Natural killer cell (primary cell): ENCODE measurements at places on chromosomes 2 and 18. TPM values are rescaled to one million over a fixed set of nuclear protein-coding genes. Genes with fewer than 3 reads are reported as not detected.

GRCh38 chr2:63003351-63003750 lies 47.3 kb upstream of the OTX1 start:
- DNase-seq = no peak
- no peaks in the 10 kb centered on the region for H3K36me3 ChIP-seq

GRCh38 chr2:238682536-238682935 lies 165.3 kb upstream of the TWIST2 start:
- no peaks in the 10 kb centered on the region for H3K27me3 ChIP-seq
- no peak overlapping the region for H3K27ac ChIP-seq
- no peak overlapping the region for H3K4me3 ChIP-seq
- H3K36me3 ChIP-seq = no peaks in the 10 kb centered on the region
- DNase-seq = no peak
- no peaks in the 10 kb centered on the region for H3K4me1 ChIP-seq

DNA sequence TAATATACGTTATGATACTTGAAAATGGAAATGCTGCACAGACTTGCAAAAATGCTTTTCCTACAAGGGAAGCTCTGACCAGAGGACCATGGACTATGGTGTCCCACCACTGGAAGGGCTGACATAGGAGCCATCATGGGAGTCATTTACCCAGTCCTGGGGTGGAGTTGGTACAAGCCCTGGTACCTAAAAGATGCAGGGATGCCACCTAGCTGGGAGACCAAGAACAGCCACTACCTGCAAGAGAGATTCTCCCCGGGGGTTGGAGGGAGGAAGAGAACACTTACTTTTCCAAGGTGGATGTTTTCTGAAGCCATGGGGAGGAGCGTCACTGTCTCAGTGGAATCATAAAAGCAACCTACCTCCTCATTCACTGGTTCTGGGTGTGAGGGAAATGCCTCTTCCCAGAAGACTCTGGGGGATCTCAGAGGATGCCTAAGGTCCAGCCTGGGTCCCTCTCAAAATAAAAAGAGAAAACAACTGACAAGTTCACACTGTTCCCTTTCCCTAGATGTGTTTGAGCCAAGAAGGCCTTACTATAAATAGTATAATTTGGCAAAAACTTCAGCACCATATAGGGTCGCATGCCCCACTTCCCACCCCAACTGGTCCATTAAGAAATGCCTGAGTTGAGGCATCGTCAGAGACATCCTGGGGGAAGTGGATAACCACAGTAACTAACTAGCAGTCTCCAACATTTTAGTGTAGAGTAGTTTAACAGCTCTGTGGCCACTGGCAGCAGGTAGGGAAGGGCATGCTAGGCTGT lies 39.9 kb downstream of the REEP1 start:
- H3K27me3 ChIP-seq = no peaks in the 10 kb centered on the region
- no peaks in the 10 kb centered on the region for H3K4me1 ChIP-seq
- no peak overlapping the region for H3K27ac ChIP-seq
- no peaks in the 10 kb centered on the region for H3K36me3 ChIP-seq
- DNase-seq = no peak

The NR4A2 gene
- 316 TPM for total RNA-seq

DNA sequence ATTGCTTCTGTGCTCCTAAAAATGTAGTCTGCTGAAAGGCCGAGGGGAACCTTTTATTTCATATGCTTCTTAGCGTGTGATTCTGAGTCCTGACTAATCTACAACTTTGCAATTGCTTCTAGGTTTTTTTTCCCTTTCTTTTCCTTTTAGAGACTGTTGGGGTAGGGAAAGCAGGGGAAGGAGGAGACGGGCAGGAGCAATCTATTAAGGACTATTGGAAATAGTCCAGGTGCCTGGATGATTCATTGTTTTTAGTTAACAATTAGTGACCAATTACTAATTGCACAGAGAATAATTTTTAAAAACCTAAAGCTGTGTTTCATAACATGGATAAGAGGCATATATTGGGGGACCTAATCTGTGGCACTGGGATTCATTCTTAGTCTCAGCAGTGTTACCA lies 49.4 kb upstream of the STON1 start:
- no peaks in the 10 kb centered on the region for H3K4me1 ChIP-seq
- H3K27me3 ChIP-seq = no peaks in the 10 kb centered on the region
- H3K4me3 ChIP-seq = no peak overlapping the region
- no peak overlapping the region for H3K27ac ChIP-seq

DNA sequence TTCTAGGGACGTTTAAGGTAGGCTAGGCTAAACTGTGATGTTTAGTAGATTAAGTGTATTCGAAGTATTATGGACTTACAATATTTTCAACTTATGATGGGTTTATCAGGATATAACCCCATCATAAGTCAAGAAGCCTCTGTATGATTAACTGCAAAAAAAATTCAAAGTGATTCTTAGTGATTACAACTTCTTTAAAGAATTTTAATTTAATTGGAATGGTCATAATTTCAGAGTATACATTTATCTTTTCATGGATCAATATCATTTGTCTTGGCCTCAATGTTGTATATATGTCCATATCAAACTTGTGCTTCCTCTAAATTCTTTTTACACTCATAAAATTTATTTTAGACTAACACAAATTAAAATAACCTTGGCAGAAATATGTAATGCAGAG lies 183.3 kb upstream of the LRP1B start:
- DNase-seq = no peak
- H3K27ac ChIP-seq = no peak overlapping the region
- H3K27me3 ChIP-seq = no peaks in the 10 kb centered on the region
- H3K4me3 ChIP-seq = no peak overlapping the region

DNA sequence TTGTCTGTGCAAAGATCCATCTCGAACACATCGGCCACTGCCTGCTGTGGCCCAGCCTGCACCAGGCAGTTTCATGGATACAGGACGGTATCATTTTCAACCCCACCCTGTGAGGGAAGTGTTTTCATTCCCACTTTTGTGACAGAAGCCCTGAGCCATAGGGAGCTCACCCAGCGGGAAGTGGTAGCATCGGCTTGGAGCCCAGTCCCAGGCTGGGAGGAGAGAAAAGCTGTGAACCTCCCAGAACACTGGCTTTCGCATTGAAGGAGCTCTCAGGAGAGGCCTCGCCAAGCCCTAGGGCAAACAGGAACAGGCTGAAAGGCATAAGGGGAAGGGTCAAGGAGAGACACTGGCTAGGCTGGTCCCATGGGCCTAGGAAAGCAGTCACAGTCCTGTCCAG lies 166.1 kb downstream of the TFCP2L1 start:
- H3K4me3 ChIP-seq = no peak overlapping the region
- no peak overlapping the region for H3K27ac ChIP-seq
- H3K27me3 ChIP-seq = no peaks in the 10 kb centered on the region
- DNase-seq = no peak

DNA sequence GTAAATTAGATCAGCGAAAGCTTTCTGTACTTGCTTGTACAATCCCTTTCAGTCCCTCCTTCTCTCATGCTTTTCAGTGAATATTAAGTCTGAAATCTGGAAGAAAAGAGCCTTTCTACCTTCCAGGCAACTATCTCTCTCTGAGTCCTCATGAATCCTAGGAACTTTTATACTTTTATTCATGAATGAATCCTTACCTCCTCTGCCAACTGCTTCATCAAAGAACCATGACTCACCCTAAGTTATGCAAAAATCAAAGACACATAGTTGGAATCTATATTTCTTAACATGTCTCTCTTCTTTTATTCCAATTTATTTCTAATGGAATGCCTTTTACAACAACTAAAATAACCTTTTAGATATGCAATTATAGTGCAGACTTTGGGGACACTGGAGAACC lies 394.2 kb downstream of the CLIP4 start:
- H3K27ac ChIP-seq = no peak overlapping the region
- no peak for DNase-seq
- no peaks in the 10 kb centered on the region for H3K27me3 ChIP-seq
- H3K4me1 ChIP-seq = no peaks in the 10 kb centered on the region

GRCh38 chr2:23454501-23455120 lies 69.6 kb downstream of the KLHL29 start:
- no peak for DNase-seq
- no peak overlapping the region for H3K27ac ChIP-seq
- H3K36me3 ChIP-seq = no peaks in the 10 kb centered on the region

GRCh38 chr2:228559774-228560415 lies 378.4 kb upstream of the SPHKAP start:
- H3K36me3 ChIP-seq = no peaks in the 10 kb centered on the region
- H3K27ac ChIP-seq = no peak overlapping the region
- no peaks in the 10 kb centered on the region for H3K4me1 ChIP-seq
- no peaks in the 10 kb centered on the region for H3K27me3 ChIP-seq
- no peak for DNase-seq

DNA sequence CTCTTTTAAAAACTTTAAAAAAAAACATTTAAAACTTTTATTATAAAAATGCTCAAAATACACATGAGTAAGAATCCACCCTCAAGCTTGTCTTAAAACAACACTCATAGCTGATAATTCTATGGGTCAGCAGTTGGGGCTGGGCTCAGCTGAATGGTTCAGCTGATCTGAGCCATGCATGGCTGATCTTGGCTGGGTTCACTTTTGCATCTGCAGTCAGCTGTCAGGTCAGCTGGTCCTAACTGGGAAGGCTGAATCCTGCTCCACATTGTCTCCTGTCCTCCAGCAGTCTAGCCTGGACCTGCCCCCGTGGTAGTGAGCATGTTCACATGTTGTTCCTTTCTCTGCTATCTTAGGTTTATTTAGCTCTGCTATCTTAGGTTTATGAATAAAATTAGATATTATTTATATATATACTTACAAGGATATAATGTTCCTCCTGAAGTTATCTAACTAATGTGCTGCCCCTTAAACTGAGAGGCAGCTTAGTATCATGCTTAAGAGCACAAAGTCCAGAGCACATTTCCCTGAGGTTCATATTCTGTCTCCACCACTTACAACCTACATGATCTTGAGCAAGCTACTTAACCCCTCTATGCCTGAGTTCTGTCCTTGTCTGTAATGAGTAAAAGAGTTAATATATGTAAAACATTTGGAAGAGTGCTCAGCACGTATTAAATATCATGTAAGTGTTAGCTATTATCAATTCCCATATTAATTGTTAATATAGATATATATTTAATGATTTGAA lies 309.4 kb downstream of the PTPRM start:
- no peaks in the 10 kb centered on the region for H3K4me1 ChIP-seq
- no peak for DNase-seq
- no peak overlapping the region for H3K27ac ChIP-seq
- no peaks in the 10 kb centered on the region for H3K27me3 ChIP-seq
- no peak overlapping the region for H3K4me3 ChIP-seq

The CD226 gene
- total RNA-seq = 162 TPM

The CYP26B1 gene
- not detected for total RNA-seq

The LIPT1 gene
- total RNA-seq = 21.4 TPM

The POTEI gene
- not detected for total RNA-seq

GRCh38 chr2:207810200-207810788 lies 40.6 kb upstream of the FZD5 start:
- H3K36me3 ChIP-seq = no peaks in the 10 kb centered on the region
- H3K4me3 ChIP-seq = no peak overlapping the region
- no peaks in the 10 kb centered on the region for H3K27me3 ChIP-seq
- H3K27ac ChIP-seq = no peak overlapping the region

DNA sequence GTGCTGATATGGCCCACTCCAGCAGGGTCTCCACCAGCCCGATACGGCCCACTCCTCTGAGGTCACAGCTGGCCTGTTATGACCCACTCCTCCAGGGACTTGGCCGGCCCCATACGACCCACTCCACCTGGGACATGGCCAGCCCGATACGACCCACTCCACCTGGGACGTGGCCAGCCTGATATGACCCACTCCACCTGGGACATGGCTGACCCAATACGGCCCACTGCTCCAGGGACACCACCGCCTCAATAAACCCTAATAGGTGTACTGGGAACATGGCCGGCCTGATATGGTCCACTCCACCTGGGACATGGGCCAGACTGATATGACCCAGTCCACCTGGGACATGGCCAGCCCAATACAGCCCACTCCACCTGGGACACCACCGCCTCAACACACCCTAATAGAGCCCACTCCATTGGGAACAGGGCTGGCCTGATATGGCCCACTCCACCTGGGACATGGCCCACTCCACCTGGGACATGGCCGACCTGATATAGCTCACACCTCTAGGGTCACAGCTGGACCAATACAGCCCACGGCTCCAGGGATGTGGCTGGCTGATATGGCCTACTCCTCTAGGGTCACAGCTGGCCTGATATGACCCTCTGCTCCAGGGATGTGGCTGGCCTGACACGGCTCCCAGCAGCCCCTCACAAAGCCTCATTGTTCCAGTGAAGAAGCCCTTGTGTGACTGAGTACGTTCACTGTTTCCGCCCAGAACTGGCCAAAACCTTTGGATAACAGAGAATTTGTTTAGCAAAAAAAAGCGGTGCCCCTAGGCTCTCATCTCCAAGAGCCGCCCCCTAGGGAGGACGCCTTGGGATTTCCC lies 245.6 kb downstream of the HDAC4 start:
- peaks cover 39% of the 10 kb centered on the region for H3K36me3 ChIP-seq
- no peak overlapping the region for H3K4me3 ChIP-seq
- H3K4me1 ChIP-seq = peaks cover 21% of the 10 kb centered on the region
- H3K27ac ChIP-seq = no peak overlapping the region
- no peaks in the 10 kb centered on the region for H3K27me3 ChIP-seq

DNA sequence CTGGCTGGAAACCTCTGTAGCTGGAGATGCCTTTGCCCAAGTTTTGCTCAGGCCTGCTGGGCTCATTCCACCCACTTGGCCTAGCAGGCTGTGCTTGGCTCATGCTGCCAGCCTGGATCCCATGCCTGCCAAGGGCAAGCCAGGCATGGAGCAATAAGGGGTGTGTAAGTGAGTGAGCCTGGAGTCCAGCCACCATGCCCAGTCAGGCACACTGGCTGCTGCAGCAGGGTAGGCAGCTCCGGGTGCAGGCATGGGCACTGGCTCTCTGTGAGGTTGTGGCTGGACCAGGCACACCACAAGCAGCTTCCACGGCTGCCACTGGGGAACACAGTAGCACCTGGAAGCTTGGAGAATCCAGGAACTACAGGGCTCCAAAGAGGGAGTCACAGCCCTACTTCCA lies 147.7 kb upstream of the HS6ST1 start:
- H3K27me3 ChIP-seq = no peaks in the 10 kb centered on the region
- peak; percentile 7 for DNase-seq
- no peaks in the 10 kb centered on the region for H3K36me3 ChIP-seq
- H3K4me3 ChIP-seq = no peak overlapping the region
- no peak overlapping the region for H3K27ac ChIP-seq
- no peaks in the 10 kb centered on the region for H3K4me1 ChIP-seq

- DNase-seq = no peak
- no peaks in the 10 kb centered on the region for H3K36me3 ChIP-seq
- H3K27ac ChIP-seq = no peak overlapping the region
- no peaks in the 10 kb centered on the region for H3K27me3 ChIP-seq
- H3K4me3 ChIP-seq = no peak overlapping the region
These were observed 684.7 kb downstream of the EPHA4 start for GRCh38 chr2:220887271-220887870.

GRCh38 chr2:26769089-26769761 lies 5.1 kb downstream of the SLC35F6 start:
- no peaks in the 10 kb centered on the region for H3K27me3 ChIP-seq
- H3K4me3 ChIP-seq = no peak overlapping the region
- peak; percentile 52 for DNase-seq
- H3K36me3 ChIP-seq = peaks cover 2% of the 10 kb centered on the region

The GYPC gene
- total RNA-seq = 74.2 TPM

GRCh38 chr2:60484133-60484645 lies 69.3 kb downstream of the BCL11A start:
- H3K27me3 ChIP-seq = peaks cover 2% of the 10 kb centered on the region
- H3K27ac ChIP-seq = peak overlapping the region; percentile 63
- H3K4me1 ChIP-seq = peaks cover 42% of the 10 kb centered on the region
- DNase-seq = no peak
- no peaks in the 10 kb centered on the region for H3K36me3 ChIP-seq
